AG09319 (cell line): ENCODE measurements at places on chromosomes 2 and 18.

GRCh38 chr18:50742952-50743351 is 76.9 kb downstream of the MRO start:
- DNase-seq = no peak

DNA sequence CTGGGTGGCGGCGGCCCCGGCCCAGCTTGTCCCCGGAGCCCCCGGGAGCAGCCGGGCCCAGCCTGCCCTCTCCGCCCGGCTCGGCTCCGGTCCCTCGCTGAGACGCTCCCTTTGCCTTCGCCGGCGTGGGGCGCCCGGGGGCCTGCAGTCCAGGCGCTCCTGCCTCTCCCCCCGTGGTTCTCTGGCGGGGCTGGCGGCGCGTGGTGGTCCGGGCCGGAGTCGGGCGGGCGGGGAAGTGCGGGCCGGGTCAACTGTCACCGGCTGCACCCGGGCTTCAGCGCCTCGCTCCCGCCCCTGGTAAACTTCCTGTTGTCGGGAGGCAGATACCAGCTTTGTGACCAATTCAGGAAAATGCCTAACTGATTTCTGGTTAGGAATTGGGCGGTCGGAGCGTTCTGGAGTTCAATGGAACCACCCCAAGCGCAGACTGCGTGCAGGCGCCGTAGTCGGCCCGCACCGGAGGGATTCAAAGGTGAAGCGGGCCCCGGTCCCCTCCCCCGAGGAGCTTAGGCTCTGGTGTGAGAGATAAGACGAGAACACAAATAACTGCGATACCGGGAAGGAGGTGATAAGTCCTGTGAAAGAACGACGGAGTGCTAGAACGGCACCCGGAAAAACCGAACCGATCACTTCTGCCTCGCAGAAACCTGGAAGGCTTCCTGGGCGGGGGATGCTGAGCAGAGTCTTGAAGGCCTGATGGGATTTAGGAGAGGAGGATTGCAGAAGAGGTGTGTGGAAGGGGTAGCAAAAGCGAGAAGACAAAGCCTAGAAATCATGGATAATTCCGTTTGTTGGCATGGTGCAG is 891 bp downstream of the CAB39 start:
- no peak for DNase-seq

GRCh38 chr2:86703704-86704361 is 16.3 kb upstream of the RMND5A start:
- no peak for DNase-seq

- no peak for DNase-seq
These were observed 103.6 kb upstream of the LYPD6 start for GRCh38 chr2:149226790-149227189.

DNA sequence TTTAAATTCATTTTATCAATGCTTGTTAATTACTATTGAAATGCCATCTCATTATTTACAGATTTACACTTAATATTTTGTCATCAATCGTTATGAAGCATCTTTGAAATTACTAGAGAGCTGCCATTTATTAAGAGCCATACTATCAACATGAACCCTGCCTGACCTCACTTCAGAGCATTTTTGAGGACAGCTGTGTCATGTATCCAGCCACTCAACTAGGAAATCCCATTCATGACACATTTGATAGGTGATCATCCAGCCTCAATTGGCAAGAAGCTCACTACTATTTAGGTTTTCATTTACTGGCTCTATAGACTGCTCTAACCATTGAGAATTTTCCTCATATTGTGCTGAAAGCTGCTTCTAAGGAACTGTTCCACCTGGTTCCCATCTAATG is 40.6 kb upstream of the TLK1 start:
- no peak for DNase-seq

GRCh38 chr2:184756885-184757284 is 158.6 kb downstream of the ZNF804A start:
- no peak for DNase-seq

DNA sequence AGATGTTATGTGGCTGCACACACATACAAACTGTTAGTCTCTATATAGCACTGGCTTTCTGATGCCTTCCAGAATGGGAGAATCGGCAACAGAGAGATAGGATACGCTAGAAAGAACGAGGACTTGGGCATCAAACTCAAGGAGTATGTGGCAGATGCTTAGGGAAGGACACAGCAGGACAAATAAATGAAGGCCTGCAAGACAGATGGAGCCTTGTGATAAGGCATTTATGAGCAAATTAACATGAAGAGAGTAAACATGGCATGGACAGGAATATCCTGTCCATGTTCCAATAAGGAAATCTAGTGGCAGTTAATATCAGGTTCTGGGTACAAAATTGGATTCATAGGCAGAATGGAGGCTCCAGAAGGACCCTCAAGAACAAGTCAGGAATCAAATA is 136.9 kb downstream of the SLC4A10 start:
- no peak for DNase-seq

DNA sequence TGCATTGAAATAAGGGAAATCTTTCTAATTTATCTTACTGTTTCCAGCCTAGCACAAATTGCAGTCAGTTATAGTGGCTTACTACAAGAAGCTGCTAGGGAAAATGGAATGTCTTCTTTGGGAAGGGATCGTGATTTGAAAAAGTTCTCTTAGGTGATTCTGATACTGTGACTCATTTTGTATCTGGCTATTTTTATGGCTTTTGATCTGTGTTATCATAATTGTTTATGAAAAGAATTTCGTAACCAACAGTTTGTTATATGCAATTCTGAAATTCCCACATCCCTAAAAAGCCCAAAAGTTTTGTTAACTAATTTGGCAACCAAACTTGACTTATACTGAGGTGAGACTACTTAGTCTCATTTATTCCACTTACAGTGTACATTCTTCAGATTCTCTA is 12.4 kb downstream of the PTPN4 start:
- no peak for DNase-seq

GRCh38 chr2:29269765-29270109 is 154.5 kb downstream of the CLIP4 start:
- no peak for DNase-seq

GRCh38 chr2:12504443-12504842 is 212.3 kb upstream of the TRIB2 start:
- DNase-seq = no peak

- no peak for DNase-seq
These were observed 17.3 kb downstream of the CIB4 start for GRCh38 chr2:26623541-26624495.

DNA sequence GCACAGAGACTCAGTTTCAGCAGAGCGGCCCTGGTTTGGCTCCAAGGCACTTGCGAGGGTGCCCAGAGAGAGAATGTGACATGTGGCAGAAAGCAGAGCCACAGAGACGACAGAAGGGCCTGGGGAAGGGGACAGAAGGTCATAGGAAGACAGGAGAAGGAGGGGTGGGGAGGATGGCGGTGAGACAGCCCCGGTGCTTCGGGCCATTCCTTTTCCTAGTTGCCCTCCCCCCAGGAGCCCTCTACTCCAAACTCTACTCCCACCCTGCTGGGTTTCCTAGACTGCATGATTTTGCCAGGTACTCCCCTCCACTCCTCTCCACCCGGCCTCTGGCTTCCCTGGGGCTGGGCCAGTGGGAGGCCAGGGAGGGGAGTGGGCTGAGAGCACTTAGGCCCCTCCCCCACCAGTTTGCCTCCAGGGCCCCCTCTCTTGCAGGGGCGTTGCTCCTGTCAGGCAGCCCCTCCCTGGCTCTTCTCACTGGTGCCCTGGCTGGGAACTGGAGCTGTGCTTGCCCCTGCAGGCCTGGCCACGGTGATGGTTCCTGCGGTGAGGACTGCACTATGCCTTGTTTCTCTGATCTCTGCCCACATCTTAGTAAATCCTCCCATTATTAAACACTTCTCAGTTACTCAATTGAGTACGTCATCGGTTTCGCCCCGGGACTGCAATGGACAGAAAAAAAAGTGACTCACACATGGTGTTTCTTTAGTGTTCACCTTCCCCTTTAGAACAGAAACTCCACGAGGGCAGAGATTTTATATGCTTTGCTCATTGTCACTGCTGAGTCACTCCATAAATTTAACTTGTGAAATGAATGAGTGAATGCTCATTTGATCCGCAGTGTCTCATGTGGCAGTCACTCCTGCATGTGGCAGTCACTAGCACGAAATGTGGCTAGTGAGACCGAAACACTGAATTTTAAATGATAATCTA is 58.7 kb upstream of the SP3 start:
- DNase-seq = peak; percentile 85

GRCh38 chr2:46569061-46569560 is 89.7 kb downstream of the TMEM247 start:
- peak; percentile 16 for DNase-seq

- DNase-seq = no peak
These were observed 123.1 kb downstream of the LPIN1 start for GRCh38 chr2:11869391-11869991.

DNA sequence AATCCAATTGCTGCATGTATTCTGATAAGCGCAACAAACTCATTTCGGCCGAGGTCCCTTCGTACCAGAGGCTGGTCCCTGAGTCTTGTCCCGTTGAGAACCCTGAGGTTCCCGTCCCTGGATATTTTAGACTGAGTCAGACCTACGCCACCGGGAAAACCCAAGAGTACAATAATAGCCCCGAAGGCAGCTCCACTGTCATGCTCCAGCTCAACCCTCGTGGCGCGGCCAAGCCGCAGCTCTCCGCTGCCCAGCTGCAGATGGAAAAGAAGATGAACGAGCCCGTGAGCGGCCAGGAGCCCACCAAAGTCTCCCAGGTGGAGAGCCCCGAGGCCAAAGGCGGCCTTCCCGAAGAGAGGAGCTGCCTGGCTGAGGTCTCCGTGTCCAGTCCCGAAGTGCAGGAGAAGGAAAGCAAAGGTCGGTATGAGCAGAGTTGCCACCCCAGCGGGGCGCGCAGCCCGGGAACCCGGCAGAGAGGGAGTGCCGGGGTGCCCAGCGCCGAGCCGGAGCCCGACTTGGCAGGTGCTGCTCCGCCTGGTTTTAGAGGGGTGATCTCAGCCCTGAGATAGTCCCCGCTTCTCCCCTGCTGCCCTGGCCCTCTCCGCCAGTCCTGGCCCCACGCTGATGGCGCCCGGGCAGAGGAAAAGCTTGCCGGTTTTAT is 714 bp downstream of the HOXD10 start:
- DNase-seq = no peak

DNA sequence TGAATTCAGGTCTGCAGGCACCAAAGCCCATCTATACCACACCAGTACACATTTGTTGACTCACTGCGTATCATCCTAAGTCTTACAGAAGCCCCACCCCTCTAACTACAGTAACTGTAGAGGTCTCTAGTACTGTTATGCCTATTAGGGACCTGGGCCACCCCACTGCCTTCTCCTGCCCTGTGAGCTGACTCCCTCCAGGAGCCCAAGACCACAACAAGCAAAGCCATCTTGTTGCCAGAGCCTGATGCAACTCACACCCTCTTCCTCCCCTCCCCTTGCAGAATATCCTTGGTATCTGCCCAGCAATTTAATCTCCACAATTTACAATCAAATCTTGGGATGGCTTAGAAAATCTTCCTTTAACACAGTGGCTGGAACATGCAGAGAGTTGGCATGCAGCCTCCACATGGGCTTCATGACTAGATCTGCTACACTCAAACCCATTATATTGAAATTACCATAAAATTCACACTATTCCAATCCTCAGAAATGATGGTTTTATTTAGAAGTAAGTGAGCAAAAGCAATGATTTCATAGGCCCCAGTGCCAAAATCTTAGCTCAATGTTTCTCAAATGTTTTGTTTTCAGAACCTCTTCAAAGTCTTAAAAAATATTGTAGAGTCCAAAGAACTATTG is 17.7 kb upstream of the CYP1B1 start:
- no peak for DNase-seq

GRCh38 chr18:49059028-49059834 is 108.5 kb upstream of the SMAD7 start:
- DNase-seq = no peak

GRCh38 chr2:170485254-170486026 is 229.7 kb upstream of the SP5 start:
- no peak for DNase-seq

- DNase-seq = no peak
These were observed 100.6 kb upstream of the SMIM21 start for GRCh38 chr18:75527848-75528685.

- DNase-seq = no peak
These were observed 169.8 kb upstream of the HS6ST1 start for GRCh38 chr2:128488434-128488833.

- DNase-seq = no peak
These were observed 8.5 kb upstream of the GMPPA start for GRCh38 chr2:219490186-219490585.

- DNase-seq = no peak
These were observed 13.7 kb downstream of the PDCD1 start for GRCh38 chr2:241844831-241845578.

DNA sequence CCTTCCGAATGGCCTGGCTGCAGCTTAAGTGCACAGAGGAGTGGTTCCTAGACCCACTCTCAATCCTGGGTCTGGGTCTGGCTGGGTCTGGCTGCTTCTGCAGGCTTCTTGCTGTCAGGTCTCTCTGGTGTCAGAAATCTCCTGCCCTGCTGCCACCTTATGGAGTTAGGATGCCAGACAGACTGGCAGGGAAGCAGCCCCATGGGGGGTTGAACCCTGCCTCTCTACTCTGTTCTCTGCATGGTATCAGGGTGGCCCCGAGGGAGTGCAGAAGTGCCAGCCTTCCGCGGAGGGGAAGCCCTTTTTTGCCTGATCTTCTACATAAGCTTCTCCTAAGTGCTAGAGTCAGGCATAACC is 89.4 kb downstream of the ZCCHC2 start:
- DNase-seq = no peak

DNA sequence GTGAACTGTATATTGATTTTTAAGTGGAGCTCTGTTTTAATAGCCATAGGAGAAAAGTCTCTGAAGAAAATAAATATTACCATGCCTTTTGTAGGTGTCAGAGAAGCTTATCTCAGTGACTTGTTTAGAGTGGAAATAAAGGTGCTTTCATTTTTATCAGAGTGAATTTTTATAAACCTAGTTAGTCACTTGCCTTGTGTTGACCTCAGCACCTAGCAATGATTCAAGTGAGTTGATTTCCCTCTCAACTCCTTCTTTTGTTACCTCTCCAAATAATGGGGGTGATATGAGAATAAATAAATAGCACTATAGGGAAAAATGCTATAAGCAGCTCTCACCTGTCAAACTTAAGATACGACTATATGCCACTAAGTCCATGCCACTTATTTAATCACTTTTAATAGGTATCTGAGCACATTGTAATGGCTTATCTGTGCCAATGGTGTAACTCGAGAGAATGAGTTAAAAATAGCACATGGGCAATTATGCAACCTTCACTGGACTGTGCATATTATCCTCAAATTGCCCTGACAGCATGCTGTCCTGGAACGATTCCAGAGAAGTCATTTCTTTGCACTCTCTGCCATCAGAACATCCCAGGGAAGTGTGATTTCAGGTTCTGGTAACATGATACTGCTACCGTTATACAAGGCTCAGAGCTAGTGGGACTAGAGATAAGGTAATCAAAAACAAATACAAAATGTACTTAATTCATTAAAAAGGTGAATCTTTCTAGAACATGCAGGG is 290.8 kb downstream of the CCDC85A start:
- no peak for DNase-seq

DNA sequence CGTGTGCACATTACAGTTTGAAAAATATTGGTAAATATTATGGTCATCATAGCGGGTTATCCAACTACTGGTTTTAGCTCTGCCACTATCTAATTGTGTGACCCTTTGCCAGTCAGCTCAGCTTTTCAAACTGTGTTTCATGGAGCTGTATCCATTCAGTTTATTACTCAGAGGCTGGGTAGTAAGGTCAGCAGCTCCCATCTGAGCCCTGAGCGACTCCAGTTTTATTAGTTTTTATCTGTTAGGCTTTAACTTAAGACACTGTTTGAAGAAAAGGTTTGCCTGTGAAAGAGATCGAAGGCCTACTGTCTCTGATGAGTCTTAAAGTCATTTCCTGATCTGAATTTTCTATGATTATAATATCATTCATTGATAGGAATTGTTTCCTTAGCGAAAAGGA is 76.3 kb downstream of the DPP10 start:
- DNase-seq = no peak
